Activated T-helper 1 cell treated with anti-CD3 and anti-CD28 coated beads, Interleukin-2, amount 50 U/mL, for 16 hours (primary cell): ENCODE measurements at places on chromosomes 7 and 10.

DNA sequence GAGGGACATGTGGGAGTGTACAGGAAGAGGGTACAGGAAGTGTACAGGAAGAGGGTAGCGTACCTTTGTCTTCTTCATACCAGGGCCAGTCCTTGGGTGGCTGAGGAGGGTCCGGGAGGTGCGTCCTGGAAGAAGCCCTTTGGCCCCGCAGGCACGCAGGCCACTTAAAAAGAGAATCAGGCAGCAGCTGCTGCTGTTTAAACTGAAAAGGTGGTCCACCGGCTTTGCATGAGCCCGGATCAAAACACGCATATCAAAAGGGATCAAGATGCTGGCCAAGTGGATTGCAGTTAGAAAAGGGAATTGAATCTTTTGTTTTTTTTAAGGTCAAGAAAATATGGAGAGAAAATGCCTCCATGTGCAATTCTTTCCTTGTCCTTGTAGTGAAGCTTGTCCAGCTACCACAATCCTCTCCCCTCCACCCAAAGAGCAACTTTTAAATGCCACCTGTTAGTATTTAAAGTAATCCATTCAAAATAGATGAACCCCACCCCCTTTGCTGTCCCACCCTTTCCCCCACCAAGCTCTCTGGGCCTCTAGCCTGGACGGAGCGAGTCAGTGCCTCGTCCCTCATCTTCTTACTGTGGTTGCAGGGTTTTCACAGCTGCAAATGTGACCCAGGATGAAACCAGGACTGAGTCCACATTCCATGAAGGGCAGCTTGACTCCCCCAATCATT lies 142.8 kb downstream of the GLCCI1 start:
- DNase-seq: no peak

DNA sequence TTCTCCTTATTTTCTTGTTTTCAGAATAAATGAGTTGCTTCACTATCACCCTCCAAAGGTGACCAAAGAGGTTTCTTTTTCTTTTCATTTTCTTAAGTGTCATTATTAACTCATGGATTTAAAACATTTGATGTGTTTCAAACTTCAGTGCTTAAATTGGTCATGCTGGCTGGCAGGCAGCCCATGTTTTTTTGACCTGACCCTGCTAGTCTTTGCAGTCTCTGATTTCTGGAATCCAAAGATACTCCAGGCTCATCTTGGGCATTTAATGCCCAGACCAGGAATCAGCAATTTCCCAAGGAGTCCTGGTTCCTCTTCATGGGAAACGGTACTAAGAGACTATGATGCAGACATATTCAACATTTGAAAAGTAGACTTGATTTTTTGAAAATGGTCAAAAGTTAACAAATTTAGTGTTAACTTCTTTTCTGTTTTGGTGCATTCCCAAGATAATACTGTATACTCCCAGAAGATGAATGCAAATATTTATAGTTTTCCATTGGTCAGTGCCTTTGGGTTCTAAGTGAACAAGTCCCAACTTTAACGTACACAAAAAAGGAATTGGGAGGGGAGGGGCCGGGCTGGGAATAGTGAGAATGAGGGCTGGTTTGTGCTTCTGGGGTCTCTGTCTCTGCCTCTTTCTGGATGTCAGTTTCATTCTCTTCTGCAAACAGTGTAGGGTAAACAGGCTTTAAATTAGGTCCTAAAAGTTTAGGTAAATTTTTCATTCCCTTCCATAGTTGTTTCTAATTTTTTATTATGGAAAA lies 19.8 kb downstream of the NUB1 start:
- DNase-seq: no peak

GRCh38 chr7:28891192-28891875 lies 66.8 kb downstream of the TRIL start:
- no peak for DNase-seq

DNA sequence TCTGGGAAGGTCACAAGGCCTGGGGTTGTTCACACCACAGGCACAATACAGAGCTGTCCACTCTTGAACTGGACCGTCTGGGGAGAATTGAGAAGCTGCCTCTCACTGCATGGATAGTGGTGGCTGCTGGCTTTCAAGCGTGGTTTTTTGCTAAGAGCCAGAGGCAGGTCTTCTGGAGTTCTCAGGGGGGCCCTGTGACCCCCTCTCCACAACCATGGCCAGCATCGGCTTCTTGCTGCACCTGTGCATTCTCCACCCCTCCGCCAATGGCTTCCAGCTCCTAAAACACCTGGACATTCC lies 140.3 kb downstream of the ADCY1 start:
- no peak for DNase-seq

GRCh38 chr10:18195060-18195799 lies 55.0 kb downstream of the CACNB2 start:
- DNase-seq: no peak

DNA sequence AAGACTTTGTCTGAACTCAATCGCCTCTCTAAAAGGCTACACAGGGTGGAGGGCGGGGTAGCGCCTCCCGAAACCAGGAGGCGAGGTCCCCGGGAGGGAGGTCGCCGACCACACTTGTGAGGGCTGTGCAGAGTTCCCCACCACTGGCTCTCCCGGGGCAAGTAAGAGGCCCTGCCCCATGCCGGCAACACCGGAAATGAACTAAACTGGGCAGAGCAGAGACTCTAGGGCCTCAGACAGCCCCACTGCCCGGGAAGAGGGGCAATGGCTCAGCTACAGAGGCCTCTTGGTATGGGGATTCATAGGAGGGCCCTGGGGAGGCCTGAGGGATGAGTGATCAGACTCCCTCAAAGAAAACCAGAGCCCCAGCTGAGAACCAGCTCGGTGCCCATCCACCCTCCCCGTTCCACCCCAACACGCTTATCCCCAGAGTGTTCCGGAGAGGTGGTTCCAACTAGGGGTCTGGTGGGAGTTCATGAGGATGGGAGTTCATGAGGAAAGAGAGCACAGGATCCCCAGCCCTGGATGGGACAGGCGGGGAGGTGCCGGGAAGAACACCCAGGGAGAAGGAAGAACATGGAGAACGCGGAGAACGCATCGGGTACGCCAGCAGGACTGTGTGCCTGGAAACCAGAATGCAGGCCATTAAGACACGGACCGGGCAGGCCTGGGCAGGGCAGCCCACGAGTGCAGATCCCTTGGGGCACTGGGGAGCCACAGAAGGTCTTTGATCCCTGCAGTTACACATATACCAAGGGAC lies 89.4 kb upstream of the MYL10 start:
- no peak for DNase-seq

- no peak for DNase-seq
Observed at GRCh38 chr10:132793871-132794849, 8.2 kb upstream of the NKX6-2 start.

- DNase-seq: no peak
Observed at GRCh38 chr7:128006550-128007302, 24.5 kb downstream of the LRRC4 start.

- DNase-seq: no peak
Observed at GRCh38 chr7:8303904-8304528, 42.0 kb upstream of the ICA1 start.
